ENCODE measurements at places on chromosomes 11 and 22.

DNA sequence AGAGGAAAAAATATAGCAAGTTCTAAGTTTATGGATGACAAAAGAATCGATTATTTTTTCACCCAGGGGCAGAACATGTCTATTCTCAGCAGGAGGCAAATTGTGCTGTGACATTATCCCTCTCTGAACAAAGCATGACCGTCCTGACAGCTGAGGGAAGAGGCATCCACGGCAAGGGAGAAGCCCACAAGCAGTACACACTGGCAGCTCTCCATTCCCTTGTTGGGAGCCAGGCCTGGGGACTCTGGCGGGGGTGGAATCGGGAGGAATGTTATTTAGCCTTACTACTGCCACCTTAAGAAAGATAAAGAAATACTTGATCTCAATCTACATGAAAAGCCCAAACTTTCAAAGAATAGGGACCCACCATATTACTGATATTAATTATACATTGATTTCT is 3.4 kb downstream of the KIRREL3 start:
- DNase-seq = no peak

DNA sequence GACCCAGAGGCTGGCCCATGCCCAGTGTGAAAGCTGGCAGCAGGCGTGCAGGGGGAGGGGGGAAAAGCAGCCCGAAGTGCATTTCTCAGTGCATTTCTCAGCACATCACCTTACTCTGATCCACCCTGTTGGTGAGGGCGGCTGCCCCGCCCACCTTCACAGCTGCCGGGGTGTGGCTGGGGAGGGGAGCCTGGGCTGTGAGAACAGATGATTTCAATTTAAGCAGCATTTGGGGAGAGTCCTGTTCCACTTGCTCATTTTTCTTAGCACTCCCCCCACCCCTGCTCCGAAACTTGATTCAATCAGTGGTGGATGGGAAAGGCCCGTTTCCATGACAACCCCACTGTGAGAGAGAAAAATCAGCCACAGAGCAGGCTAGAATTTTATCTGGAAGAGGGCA is 84.8 kb downstream of the SNX19 start:
- no peak for DNase-seq

GRCh38 chr22:44360306-44360667 is 47.5 kb upstream of the SHISAL1 start:
- no peak for DNase-seq

DNA sequence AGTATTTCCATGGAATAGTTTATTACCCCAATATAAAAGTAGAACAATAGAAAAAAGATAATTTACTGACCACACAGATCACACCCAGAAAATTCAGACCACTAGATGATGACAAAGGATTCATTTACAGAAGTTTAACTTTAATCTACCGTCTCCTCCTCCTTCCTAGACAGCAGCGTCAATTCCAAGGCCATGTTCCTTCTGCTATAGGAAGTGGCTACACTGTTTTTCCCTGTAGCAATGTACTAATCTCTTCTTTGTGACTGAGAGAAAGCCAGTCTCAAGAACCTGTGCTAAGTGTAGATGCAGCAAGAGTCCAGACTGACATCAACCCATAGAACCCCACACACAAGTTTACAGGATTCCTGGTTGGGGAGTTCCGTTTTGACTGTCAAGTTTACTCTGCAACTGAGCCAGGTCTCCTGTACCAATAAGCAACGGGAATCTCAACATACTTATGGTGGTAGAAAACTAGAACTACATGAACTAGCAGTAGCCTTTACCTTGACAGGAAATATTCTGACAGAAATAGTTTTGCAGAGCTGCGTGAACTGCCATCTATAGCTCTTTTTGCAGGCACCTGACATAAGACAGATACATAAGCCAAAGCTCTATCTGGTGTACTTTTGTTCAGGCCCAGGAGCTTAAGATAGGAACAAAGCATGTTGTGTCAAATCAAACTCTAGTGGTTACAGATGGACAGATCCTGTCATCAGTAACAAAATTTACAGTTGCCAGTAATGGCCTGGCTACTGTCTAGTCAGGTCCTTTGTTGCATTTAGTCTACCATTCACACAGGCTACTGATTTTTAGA is 42.9 kb downstream of the MRTFA start:
- DNase-seq = no peak

DNA sequence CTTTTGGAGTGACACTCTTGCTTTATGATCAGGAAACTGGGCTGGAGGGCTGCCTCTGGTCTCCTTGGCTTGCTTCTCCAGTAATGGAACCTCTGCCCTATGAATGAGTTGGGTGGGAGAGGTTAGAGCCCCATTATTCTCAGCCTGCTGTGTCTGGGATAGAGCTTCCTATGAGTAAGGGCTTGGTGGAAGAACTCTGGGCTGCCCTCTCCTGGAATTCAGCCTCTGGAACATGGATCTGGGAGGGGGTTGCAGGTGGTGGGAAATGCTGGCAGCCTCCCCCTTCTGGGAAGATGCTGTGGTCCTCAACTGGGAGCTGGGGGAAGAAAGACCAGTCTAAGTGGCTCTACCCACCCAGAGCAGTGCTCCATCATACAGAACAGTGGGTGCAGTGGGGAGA is 81.8 kb upstream of the SYN3 start:
- DNase-seq = no peak

GRCh38 chr11:79193663-79194310 is 247.0 kb downstream of the TENM4 start:
- DNase-seq = no peak

DNA sequence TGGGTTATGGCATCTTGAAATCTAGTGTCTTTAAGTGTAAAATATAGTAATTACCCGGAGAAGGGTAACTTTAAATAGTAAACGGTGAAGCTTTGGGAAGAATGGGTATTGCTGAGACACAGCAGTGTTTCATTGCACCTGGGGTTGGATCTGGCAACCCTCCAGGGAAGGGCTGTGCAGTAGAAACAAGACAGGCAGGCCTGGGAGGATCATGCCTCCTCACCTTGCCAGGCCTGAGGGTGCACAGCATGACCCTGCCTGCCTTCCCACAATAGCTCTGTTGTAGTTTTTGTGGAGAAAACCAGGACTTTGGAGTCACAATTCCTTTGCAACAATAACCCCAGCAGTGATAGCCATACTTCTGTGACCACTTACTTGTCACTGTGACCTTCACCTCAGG is 64.6 kb upstream of the ADSL start:
- DNase-seq = no peak

- no peak for DNase-seq
These were observed 57.7 kb upstream of the RASD2 start for GRCh38 chr22:35482974-35483373.

GRCh38 chr11:116271479-116271878 is 501.3 kb downstream of the BUD13 start:
- no peak for DNase-seq

DNA sequence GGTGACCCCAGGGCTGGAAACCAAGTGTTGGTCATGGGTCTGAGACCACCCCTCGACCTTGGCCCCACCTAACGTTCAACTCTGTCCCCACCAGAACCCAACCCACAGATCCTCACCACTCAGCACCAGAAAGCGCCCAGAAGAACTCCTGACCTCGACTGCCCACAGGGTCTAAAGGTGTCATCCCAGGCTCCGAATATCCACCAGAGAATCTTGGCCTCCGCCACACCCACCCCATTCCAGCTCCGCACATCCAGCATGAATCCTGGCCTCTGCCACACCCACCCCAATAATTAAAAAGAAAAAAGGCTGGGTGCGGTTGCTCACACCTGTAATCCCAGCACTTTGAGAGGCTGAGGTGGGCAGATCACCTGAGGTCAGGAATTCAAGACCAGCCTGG is 1.3 kb downstream of the CERK start:
- DNase-seq = no peak

DNA sequence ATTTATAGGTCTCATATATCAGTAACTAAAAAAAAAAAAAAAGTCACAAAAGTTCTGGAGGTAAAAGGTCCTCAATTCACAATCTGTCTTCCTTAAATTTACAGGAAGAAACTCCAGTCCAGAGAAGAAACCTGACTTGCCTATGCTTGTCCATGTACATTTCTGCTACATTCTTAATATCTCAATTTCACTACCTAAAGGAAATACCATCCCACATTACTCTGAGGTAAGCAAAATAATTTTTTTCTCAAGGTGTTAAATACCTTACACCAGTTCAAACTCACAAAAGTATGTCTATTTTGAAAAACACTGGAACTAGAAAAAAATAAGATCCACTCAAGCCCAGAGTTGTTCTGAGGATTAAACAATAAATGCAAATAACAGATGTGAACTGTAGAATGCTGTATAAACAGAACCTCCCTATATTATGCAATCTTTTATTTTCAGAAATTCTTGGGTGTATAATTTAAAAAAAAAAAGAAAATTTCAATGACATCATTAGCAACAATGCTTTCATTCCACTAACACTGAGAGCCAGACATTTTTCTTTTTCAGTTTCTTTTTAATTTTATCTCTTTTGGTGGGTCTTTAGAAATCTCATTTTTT is 49.9 kb upstream of the GDPD4 start:
- no peak for DNase-seq

DNA sequence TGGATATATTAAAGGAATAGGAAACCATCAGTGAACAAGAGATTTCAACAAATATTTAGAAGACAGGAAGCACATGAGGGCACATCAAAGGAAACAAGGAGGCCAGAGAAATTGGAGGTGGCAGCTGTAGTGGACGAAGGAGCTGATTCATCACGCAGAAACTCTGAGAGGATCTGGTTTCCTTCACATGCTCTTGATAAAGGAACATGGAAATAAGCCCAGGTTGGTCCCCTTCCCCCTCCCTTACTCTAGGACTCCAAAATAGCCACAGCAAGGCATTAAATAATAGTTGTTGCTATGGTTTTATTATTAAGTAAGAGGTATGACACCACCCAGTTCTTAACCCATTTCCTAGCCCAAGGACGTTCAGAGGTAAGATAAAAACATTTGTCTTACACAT is 11.3 kb downstream of the IZUMO1R start:
- no peak for DNase-seq

DNA sequence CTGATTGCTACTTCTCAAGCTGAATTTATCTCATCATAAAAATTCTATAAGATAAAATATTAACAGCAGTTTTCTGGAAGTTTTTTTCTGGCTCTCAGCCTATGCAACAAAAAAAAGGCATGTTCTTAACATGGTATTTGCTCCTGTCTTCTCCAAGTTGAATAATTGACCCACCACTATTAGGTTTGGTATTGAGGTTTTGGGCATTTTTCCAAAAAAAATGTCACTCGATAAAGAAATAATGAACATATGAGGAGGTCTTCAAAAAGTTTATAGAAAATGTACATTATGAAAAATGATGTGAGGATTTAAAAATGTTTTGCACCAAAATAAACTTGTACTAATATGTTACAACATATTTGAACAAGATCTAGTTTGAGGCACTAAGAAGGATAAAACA is 808.6 kb upstream of the RAG2 start:
- no peak for DNase-seq

DNA sequence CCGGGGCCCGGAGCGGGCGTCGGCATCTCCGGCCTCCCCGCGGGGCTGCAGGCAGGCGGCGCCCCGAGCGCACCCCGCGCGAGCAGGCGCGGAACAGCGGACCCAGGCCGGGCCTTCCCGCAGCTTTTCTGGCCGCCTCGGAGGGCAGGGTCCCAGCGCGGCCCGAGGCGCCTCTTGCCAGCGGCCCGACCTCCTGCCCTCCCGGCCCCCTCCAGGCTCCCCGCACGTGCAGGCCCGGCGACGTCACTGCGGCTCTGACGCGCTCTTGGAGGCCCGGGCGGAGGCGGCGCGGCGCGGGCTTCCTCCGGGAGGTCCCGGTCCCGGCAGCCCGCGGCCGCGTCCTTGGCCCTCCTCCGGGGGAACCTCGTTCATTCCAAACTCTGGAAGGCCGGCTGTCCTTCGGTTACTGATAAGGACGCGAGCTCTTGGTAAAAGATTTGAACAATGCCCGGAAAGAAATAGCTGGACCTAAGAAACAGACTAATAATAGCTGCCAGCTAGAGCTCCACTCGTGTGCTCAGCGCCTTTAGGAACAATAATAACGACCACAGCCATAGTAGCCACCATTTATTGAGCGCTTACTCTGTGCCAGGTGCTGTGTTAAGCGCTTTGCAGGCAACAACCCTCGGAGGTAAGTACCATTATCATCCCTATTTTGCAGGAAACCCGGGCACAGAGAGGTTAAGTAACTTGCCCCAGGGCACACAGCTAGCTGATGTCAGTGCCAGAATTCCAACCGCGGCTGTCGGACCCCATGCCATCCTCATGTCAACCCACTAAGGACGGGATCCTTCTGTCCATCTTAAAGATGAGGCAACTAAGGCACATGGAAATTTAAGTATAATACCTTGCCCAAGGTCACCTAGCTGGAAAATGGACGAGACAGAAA is 39.1 kb upstream of the CREB3L1 start:
- DNase-seq = peak; percentile 51

DNA sequence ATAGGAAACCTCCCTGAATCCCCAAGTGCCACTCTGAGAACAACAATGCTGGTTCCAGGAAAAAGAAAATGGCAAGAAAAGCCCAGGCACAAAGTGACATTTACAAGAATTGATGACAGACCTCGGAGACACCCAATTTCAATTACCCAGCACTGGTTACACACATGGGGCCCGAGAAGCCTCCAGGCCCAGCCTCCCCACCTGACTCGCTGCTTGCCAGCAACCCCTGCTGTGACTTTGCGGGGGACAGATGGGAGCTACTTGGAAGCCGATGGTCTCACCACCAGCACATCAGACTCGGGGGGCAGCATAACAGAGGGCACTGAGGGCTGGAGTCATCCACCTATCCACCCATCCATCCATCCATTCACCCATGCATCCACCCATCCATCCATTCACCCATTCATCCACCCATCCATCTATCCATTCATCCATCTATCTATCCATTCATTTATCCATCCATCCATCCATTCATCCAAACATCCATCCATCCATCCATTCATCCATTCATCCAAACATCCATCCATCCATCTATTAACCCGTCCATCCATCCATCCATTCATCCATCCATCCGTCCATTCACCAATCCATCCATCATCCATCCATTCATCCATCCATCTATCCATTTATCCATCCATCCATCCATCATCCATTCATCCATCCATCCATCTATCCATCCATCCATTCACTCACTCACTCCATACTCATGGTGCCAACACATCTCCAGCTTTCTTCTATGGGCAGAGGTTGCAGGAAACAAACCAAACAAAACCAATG is 567.6 kb downstream of the BRD1 start:
- DNase-seq = no peak

DNA sequence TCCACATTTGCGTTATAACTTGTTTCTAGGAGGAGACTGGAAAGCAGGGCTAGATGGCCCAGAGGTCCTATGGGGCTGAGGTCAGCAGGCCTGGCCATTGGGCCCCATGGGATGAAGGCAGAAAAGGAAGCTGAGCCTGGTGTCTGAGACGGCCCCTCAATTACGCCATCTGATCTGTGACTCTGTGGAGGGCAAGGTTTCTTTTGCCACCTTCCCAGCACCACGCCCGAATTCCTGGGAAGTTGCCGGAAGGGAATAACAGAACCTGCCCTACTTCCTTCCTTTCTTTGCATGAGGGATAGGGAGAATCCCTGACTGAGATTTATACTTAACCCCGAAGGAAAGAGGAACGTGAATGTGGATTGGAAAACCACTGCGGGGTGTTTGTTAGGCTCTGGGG is 118.1 kb downstream of the MPPED1 start:
- DNase-seq = no peak

- DNase-seq = no peak
These were observed 9.4 kb upstream of the ACRV1 start for GRCh38 chr11:125690006-125690405.

All from activated CD4-positive, alpha-beta T cell treated with anti-CD3 and anti-CD28 coated beads, Interleukin-2, amount 50 U/mL, for 1 hour (primary cell).